ENCODE measurements at places on chromosomes 2 and 18.
A peak's percentile ranks its signal among the peaks of the same experiment; 100 is the strongest.

DNA sequence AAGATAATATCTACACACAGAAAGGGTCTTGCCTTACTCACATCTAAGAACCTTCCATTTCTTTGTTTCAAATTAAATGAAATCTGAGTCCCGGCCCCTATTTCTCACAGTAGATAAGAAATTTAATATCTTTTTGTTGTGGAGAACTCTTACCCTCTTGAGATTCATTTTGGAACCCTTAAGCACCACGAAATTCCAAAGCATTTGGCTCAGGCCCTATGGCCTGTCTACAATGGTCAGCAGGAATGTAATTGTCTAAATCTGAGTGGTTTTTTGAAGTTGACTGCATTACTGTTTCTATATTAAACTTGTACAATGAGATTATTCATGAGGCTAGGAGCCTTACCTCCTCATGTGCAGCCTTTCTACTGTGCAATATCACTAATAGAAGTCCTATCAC lies 723.3 kb downstream of the TSN start:
- no peak for DNase-seq

- DNase-seq: no peak
Observed at GRCh38 chr2:122193622-122194021, 438.2 kb downstream of the TSN start.

DNA sequence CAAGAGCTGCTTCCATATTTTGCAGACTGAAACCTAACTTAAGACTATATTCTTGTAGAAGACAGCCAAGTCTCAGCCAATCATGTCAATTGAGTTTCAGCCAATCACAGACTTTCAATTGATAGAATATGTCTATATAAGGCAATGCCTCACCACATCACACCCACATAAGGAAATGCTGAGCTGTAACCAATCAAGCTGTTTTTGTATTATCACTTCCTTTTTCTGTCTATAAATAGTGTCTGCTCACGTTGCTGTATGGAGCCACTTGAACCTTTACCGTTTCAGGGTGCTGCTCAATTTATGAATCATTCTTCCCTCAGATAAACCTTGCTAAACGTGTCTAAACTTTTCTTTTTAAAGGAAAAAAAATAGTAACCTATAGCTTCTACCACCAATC lies 1554.4 kb upstream of the LRRTM1 start:
- no peak for DNase-seq

GRCh38 chr2:238445409-238446190 lies 18.9 kb downstream of the ASB1 start:
- no peak for DNase-seq

DNA sequence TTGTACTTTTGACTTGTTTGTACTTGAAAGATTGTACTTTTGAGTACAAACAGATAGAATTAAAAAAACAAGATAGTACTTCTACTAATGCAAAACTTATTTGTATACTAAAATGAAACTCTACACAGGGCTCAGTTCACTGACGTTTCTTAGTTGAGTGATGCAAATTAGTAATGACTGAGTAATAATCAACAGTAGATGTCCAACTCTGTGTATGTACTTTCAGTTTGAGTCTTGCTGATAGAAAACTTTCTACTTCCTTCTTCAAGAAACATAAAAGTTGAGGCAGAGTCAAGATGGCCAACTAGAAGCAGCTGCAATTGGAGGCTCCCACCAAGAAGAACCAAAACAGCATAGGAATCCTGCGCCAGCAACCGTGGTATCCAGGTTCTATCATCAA lies 585.0 kb downstream of the NR4A2 start:
- DNase-seq: no peak

- no peak for DNase-seq
Observed at GRCh38 chr18:50073319-50073718, 121.6 kb downstream of the MYO5B start.

GRCh38 chr2:113058411-113058994 lies 495 bp upstream of the IL36RN start:
- no peak for DNase-seq

DNA sequence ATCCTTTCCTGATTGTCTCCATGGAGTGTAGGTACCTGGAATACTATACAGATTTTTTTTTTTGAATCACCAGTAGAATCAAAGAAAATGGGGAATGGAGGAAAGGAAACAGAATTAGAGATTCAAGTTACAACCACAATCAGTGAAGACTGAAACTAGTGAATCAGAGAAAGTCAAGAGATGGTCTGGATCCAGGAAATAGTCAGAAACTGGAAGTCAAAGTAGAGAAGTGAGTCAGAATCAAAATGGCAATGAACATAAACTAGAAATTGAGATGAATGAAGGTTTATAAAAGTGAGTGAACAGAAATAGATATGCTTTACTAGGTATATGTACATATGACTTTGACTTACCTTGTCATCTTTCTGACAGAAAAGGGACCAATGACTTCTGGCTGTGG lies 579.0 kb downstream of the PLCL1 start:
- DNase-seq: no peak

- DNase-seq: no peak
Observed at GRCh38 chr2:25368660-25369059, 26.9 kb upstream of the DNMT3A start.

DNA sequence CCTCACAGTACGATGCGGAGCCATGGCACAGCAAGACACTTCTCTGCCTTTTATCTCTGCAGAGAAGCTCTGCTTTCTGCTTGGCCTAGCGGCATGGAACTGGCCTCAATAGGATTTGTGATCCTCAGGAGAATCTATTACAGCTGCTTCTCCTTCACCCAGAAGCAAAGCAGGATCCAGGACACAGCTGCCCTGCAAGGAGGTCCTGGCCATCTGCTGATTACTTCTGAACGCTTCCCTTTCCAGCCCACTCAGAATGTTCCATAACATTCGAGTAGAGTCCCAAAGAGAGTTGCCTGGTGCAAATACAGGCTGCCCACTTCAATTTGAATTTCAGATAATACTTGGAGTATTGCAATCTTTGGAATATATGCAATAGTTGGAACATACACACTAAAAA lies 29.2 kb upstream of the KCNS3 start:
- no peak for DNase-seq

DNA sequence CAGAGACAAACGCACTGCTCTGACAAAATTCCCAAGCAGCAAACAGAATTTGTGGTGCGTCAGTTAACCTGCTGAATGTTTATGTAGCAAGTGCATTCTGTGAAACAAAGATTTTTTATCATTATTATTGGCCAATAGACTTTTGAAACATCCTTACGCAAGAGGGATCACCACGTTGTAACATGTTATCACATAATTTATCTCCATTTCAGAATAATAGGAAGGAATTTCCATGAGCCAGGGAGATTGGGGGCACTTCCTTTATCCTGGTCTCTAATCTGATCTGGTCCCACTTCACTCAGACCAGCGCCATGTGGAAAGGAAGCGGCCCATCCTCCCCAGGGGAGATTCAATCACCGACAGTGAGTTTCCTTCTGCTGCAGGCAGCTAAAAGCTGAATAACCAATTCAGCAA lies 166.1 kb downstream of the PID1 start:
- peak; percentile 68 for DNase-seq

Data from large intestine (tissue), 12 donors.